Right cardiac atrium (tissue), 5 donors: ENCODE measurements at places on chromosomes 5 and 9.

GRCh38 chr9:110214090-110214489 lies 6.1 kb upstream of the C9orf152 start:
- DNase-seq: no peak

DNA sequence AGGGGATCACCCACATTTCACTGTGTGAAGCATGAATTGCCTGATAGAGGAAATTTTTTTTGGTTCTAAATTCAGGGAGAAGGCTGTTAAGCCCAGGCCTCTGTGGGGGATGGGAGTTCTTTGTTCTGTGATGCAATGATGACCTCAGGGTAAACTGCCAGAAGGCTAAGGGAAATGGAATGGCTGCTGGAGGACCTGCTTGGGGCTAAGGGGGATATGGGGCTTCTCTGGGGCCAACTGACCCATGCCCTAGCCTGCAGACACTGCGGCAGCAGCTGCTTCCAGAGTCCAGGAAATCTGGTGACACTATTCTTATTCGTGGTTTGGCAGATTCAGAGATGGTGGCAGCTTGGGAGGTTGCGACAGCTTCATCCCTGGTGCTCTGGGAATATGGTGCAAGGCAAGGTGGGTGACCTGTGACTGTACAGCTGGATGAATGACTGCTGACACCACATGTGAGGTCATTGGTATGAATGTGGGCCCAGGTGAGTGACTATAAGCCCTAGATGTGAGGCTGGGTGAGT lies 30.3 kb downstream of the VCP start:
- DNase-seq: no peak

GRCh38 chr9:76107482-76107881 lies 217.0 kb downstream of the PCSK5 start:
- no peak for DNase-seq

DNA sequence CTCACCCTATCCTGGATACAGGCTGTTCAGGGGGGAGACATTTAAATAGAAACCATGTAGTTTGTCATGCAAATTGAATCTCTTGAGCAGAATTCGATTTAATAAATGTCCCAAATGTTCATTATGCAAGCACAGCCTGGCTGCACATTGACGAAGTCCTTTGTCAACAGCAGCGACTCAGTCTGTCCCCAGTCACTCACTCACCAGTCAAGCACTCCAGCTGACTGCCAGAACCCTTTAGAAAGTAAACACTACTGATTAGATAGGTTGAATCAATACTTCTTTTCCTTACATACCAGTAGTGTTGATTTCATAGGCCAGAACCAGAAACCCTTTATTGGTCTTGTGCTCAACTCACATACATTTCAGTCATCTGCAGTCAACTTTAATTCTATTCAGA lies 27.5 kb downstream of the CDH6 start:
- no peak for DNase-seq

- no peak for DNase-seq
Observed at GRCh38 chr9:116895961-116896360, 208.9 kb downstream of the TRIM32 start.

GRCh38 chr9:95192631-95193030 lies 124.9 kb downstream of the FANCC start:
- DNase-seq: no peak

DNA sequence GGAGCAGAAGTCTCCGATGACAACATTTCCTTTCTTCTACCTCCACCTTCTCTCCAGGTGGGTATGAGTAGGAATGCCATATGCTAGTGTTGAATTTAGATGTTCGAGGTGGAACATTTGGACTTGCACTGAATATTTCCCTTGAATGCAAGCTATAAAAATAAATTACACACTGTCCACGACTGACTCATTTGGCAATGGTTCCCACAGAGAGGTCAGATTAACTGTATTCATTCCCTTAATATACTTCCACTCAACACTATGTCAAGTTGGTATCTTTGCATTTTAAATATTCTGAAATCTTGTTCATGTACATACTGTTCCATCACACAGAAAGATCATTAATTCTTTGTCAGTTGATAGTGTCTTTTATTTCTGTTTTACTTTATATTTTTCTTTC lies 222.6 kb upstream of the PIK3R1 start:
- DNase-seq: no peak

DNA sequence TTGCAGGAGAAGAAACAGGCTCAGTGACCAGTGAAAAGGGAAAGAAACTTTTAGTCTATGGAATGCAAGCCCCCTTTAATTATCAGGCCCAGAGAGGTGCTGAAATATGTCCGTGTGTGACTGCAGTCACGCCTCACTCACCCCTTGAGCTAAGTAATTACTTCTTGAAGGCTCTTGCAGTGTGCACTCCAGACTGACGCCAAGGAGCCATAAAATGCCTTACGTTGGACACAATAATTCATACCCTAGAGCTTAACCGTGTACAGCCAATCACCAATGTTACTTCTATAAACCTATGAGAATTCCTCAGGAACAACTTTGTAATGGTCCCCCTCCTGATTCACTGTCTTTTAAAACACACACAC lies 242.2 kb downstream of the SYK start:
- no peak for DNase-seq

DNA sequence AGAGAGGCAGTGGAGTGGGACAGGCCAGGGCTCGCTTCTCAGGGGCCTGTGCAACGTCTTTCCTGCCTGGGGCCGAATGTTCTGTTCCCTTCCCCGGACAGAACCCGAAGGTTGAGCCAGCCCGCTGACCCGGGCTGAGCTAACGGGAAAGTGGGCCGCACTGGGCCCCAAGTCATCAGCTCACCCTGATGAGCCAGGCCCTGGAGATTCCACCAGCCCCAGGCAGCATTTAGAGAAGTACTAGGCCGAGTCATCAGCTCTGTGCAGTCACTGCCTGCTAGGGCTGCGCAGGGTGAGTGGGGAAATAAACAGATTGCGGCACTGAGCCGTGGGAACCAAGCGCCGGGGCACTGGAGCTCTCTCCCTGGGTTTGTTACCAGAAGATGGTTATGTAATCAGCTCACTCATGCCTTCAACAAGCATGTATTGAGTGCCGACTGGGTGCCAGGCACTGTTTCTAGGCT lies 29.1 kb upstream of the DUSP1 start:
- peak; percentile 62 for DNase-seq

GRCh38 chr9:125568621-125569020 lies 138.4 kb downstream of the MAPKAP1 start:
- DNase-seq: peak; percentile 73

DNA sequence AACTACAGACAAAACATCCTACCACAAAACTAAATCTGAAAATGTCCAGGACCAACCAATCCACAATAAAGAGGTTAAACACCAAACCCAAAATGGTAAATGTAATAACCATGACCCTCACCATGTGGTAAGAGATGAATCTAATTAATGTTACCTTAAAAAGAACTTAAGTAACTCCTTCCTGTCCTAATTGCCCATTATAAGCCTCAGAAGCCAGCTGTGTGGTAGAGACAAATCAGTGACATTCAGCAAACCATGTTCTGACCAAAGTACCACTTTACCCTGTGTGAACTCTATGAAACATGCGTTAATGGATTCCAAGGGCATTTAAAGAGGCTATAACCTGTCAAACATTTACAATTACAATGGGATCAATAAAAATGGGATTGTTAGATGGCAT lies 25.0 kb downstream of the LPAR1 start:
- DNase-seq: no peak

DNA sequence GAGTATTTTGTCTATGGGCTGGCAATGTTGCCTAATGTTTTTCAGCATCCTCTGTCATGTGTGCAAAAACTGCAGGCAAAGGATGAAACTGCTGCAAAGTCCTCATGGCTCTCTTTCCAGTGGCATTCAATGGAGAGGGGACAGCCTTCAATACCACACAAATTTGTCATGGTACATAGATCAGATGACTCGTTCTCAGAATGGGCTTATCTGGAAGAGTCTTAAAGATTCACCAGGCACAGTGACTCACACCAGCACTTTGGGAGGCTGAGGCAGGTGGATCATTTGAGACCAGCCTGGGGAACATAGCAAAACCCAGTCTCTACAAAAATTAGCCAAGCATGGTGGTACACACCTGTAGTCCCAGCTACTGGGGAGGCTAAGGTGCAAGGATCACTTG lies 5.3 kb downstream of the CDKN2AIPNL start:
- DNase-seq: no peak

- DNase-seq: peak; percentile 52
Observed at GRCh38 chr5:56669534-56670483, 145.5 kb upstream of the MAP3K1 start.

- DNase-seq: no peak
Observed at GRCh38 chr9:73446306-73446705, 294.6 kb downstream of the ANXA1 start.

- no peak for DNase-seq
Observed at GRCh38 chr9:92980085-92980745, 32.9 kb downstream of the FGD3 start.

DNA sequence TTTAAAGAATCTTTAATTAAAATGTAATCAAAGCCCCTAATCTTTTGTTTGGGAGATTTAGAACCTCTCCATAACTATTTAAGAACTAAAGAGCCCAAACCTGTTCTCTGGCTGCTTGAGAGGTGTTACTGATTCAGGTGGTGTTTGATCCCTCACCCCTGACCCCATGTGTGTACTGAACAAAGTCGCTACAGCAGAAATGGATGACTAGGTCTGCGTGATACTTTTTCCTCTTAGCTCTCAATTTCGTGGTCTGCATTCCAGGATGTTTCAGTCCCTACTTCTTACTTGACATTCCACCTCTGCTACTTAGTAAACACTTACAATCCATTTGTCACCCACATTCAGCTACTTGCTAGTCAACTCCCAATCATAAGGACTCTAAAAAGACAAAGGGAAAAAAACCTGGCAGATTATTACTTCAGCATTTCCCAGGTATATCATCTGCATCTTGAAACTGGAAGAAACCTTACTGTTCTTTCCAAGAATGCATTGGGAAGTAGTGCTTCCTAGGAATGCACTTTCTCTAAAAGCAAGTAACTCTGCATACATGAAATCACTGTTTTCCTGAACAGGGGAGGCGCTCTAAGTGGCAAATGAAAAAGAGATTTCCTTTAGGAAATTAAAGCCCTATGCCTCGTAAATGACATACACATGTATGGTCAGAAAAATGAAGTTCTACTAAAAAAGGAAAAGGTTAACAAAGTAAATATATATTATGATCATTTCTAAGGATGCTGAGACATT lies 1091.6 kb downstream of the PTPRD start:
- no peak for DNase-seq

DNA sequence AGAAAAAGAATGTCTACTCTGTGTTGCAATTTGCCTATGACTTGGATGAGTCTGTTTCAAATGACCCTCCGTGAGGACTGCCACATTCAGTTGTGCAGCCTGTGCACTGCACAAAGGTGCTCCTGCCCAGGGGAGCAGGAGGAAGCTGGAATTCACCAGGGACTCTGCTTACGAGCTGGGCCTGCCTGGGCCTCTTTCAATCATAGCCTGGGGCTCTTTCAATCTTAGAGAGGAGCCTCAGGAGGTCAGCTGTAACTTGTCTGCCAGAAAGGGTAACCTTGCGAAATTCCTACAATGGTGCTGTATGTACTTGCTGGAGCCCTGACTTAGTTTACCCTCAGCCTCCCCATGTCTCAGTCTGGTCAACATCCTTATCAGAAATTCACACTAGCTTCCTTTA lies 8.4 kb upstream of the SFXN1 start:
- no peak for DNase-seq

DNA sequence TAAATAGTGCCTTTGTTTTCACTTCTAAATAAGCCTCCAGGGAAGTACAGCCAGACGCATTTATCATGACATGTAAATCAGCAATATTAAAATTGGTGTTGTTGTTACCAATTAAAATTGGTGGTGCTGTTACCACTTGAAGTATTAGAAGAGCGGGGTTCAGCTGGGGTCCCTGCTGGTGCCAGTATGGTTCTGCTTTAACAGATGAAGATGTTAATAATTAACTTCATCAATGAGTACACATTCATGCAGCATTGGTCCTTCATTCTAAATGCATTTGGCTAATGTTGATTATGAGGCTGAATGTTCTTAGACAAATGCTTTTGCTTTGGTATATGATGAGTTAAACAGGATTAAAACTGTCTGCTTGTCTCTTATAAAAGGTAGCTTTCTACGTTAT lies 67.6 kb upstream of the TMC1 start:
- no peak for DNase-seq

DNA sequence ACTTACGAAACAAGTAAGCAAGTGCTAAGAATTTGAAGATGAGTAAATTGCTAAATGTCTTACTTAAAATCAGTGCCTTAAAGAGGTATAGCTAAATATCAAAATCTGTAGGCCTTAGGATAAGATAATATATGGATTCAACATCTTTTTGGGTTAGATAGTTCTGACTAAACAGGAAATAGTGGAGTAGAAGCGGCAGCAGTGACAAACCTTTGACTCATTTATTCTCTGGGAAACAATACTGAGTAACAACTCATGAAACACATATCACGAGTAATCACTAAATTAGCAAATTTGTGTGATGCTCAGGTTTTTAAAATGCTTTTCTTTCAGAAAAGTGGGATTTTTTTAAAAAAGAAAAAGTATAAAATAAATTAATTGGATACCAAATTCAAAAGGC lies 762.1 kb upstream of the TYRP1 start:
- no peak for DNase-seq

- peak; percentile 97 for DNase-seq
Observed at GRCh38 chr9:113056191-113057106, at the start of gene ZFP37. TSS of gene ZFP37 (minus strand) at chr9:113056724. CDS start at chr9:113056688, 36 bp downstream.

DNA sequence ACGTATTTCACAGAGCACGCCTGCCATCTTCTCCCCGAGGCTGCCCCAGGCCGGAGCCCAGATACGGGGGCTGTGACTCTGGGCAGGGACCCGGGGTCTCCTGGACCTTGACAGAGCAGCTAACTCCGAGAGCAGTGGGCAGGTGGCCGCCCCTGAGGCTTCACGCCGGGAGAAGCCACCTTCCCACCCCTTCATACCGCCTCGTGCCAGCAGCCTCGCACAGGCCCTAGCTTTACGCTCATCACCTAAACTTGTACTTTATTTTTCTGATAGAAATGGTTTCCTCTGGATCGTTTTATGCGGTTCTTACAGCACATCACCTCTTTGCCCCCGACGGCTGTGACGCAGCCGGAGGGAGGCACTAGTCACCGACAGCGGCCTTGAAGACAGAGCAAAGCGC lies 9.6 kb downstream of the QRFP start:
- no peak for DNase-seq

DNA sequence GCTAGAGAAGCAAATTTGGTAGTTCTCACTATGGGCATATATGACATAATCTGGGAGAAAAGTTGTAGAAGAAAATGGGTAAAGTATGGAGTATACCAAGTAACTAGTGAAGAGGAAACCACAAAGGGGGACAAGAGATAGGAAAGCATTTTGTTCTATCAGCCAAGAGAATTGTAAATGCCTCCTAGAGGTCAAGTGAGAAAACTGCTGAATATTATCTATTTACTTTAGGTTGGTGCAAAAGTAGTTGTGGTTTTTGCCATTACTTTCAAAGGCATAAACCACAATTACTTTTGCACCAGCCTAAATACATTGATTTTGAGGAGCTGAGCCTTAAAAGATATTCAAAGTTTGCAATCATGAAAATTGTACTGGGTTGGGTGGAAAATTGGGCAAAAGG lies 126.7 kb upstream of the GRHPR start:
- DNase-seq: no peak

GRCh38 chr5:135691044-135691443 lies 112.3 kb upstream of the CXCL14 start:
- DNase-seq: no peak
